ENCODE measurements at places on chromosomes 12 and 14.

- DNase-seq: peak; percentile 79
Measured at GRCh38 chr14:93115821-93116675, at the start of gene ITPK1. Gene ITPK1, minus strand, starts transcription at chr14:93115925. Its CDS starts 762 bp downstream, at chr14:93115163.

- no peak for DNase-seq
Measured at GRCh38 chr12:16307856-16308475, 30.5 kb upstream of the SLC15A5 start.

GRCh38 chr12:46763230-46763629, 62.6 kb downstream of the SLC38A4 start:
- DNase-seq: no peak

GRCh38 chr12:9869307-9870161, at the start of gene CLEC2B:
Gene CLEC2B, minus strand, starts transcription at chr12:9869354.
- peak; percentile 89 for DNase-seq

- peak; percentile 65 for DNase-seq
Measured at GRCh38 chr14:70567791-70568190, 32.7 kb downstream of the MED6 start.

- DNase-seq: no peak
Measured at GRCh38 chr14:101876555-101876938, 87.8 kb upstream of the DYNC1H1 start.

DNA sequence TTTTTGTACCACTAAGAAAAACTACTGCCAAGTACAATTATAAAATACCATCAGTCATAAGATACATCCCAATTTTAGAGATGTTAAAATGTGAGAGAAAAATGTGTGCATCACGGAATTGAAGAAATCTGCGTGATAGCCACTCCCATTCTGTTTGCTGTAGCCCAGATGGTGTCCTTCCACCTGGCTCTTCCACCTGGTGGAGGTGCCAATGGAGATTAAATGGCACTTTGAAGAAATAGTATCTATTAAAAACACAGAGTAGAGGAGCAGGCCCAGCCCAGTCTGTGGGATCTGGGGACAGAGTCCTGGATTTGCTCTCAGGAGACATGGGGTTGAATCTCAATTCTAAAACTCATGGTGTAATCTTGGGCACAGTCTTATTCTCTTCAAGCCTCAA, 35.5 kb downstream of the TSPAN11 start:
- DNase-seq: no peak

GRCh38 chr12:62977418-62977817, 42.5 kb upstream of the PPM1H start:
- DNase-seq: no peak

- DNase-seq: peak; percentile 11
Measured at GRCh38 chr14:25034803-25035681, 14.9 kb downstream of the STXBP6 start.

DNA sequence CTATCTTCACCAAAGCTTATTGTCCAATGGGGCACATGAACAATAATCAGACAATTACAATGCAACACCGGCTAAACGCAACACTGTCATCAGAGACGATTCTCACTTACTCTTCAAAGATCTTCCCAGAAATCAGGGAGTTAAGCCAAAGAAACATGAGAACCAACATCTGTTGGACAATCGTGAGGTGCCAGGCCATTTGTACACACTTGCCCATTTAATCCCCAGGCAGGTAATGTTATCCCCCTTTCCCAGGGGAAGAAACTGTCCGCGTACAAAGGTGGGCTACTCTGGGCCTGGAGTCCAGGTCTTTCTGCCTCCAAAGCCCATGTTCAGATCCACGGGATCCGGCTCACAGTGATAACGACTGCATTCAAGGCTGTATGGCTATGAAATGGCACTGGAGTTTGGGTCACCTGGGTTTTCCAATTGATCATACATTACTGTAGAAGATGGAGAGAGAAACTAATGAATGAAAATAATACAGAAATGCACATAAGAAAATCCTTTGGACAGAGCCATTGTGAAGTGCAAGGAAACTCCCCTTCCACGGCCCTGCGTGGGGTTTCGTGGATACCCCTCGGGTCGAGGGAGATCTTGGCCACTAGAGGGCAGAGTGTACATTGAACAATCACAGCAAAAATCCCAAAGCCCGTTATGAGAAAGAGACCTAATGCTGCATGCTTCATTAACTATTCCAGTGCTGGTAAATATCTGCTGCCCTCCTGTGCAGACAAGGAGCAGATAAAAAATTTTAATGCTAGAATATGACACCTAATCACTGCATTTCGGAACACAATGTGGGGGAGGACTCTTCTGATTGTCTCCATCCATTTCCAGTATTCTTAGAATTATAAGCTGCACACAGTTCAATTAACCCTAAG, 111.4 kb downstream of the EGLN3 start:
- peak; percentile 72 for DNase-seq

DNA sequence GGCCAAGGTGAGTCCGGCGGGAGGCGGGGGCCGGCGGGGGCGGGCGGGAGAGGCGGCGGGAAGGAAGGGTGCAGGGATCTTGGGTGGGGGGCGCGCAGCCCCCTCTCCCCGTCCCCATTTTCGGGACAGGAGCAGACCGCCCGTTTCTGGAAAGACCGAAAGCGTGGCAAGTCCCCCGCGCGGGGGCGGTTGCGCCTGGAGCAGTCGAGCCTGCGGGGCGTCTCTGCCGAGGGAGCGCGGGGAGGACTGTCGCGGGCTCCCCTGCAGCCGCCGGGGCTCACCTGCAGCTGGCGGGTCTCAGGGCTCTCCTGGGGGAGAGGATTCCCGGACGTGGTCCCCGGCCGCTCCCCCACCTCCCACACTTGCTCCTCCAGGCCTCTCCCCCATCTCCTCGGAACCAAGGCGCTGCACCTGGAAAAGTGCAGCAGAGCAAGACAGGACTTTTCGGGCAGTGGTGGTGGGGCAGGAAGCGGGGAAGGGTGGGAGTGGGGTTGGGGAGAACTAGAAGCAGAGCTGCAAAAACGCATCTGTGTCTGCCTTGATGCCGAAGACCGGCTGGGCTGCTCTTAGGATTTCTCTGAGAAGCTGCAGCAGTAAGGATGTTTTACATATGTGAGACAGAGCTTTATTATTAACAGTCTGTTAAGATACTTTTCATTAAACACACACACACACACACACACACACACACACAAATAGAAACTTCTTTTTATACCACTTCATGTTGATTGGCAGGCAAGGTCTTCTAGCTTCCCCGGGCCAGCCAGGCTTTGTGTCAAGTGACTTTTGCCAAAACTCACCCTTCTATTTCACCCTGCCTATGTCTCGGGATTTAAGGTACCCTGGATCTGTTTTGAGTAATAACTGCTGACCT, 677 bp downstream of the C12orf75 start:
- DNase-seq: peak; percentile 79

GRCh38 chr14:66046035-66046434, 440.1 kb upstream of the CCDC196 start:
- no peak for DNase-seq

GRCh38 chr12:31491841-31492598, 98.9 kb downstream of the DENND5B start:
- peak; percentile 69 for DNase-seq

DNA sequence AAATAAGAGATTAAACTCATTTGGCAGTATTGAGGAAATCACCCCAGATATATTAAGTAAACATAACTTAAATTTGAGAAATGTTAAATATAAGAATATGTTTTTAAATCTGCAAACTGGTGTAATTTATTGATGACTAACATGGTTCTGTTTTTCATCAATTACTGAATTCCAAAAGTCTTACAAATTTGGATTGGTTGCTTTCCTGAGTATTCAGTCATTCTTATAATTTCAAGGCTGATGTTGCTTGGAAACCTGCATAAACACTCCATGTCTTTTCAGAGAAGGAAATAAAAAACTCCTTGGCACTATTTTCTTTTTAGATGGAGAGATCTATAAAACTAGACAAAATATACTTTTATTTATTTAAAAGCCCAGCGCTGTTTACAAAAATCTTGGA, 71.7 kb downstream of the NOVA1 start:
- no peak for DNase-seq

DNA sequence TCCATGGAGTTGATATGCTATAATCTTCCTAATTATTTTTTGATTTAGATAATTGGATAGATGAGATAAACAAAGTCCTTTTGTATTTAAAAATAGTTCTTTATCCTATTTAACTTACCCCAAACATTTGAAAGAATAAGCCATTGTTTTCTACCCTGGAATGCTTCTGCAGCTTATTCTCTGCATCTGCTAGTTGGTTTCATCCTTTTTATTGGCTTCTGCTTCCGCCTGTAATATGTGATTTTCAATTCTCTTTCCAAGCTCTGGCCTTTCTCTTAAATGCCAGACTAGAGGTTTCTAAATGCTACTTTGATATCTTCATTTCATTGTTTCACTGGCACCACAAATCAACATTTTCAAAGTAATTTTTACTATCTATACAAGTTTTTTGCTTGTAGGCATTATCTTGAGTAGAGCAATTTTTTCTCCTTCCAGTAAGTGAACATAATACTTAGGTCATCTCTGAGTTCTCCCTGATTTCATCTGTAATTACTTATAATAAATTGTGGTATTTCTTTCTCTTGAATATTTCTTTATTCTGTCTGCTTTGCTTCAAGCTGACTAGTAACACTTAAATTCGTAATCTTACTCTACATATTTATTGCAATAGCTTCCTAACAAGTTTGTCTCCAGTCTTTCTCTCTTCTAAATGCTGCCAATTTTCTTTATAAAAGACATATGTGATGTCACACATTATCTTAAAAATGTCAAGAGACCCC, 958.4 kb downstream of the SLC6A15 start:
- no peak for DNase-seq

DNA sequence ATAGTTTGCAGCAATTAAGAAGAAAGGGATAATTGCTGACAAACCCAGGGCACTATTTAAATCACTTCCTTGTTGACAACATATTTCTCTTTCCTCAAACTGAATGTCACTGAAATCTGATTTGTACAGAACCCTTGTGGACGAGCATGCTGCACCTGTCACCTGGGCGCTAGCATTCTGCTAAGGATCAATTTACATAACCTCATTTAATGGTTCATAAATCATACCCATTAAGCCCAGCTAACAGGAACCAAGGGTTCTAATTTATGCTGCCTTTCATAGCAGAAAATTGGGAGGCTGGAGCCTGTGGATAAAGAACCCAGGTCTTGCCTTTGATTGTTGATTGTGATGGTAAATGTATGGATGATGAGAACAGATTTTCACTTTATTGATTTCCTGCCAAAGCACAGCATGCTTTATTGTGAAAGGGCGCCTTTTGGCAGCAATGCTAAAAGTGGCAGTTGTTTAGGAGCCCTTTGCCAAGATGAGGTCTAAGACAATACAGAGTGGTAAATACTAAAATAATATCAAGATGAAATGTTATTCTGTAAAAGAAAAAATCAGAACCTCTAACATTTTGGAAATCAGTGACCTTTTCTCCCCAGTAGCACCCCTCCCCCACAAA, 95.4 kb downstream of the NKX2-1 start:
- DNase-seq: peak; percentile 32

DNA sequence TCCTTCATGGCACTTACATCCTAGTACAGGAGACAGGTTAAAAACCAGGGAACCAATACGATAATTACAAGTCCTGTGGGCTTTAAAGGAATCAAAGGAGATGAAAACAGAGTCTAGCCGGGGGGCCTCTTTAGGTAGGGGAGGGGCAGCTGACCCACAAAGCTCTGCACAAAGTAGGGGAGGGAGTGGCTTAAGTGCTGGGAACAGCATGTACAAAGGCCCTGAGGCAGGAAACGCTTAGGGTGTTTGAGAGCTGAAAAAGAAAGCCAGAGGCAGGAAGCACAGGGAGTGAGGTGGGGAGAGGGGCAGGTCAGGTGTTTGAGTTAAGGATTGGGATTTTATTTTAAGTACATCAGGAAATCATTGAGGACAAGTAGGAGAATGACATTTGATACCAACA, 37.7 kb downstream of the ZNF664 start:
- DNase-seq: no peak

- DNase-seq: no peak
Measured at GRCh38 chr12:42683933-42684801, 94.6 kb upstream of the PRICKLE1 start.

DNA sequence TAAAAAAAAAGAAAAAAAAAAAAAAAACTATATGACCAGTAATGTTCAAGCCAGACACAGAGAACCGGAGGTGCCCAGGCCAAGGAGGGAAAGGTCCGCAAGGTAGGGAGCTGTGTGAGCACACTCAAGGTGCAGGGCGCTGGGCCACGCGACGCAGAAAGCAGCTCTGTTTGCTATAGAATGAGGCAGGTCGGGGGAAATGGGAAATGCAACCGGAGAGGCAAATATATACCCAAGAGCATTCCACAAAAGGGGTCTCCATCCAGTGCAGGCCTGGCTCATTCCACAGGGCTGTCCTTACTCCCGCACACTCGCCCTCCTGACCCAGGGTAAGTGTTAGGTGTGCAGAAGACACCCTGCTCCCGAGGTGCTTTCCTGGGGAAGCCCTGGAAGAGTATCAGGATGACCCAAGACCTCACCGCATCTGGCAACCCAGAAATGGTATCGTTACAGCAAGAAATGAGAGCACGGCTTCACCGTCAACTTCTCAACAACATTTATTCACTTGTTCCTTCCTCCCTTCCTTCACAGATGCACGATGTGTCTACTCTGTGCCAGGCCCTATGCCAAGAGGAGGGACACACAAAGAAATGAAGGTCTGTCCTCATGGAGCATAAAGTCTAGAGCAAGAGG, 86.4 kb downstream of the BCL11B start:
- no peak for DNase-seq

DNA sequence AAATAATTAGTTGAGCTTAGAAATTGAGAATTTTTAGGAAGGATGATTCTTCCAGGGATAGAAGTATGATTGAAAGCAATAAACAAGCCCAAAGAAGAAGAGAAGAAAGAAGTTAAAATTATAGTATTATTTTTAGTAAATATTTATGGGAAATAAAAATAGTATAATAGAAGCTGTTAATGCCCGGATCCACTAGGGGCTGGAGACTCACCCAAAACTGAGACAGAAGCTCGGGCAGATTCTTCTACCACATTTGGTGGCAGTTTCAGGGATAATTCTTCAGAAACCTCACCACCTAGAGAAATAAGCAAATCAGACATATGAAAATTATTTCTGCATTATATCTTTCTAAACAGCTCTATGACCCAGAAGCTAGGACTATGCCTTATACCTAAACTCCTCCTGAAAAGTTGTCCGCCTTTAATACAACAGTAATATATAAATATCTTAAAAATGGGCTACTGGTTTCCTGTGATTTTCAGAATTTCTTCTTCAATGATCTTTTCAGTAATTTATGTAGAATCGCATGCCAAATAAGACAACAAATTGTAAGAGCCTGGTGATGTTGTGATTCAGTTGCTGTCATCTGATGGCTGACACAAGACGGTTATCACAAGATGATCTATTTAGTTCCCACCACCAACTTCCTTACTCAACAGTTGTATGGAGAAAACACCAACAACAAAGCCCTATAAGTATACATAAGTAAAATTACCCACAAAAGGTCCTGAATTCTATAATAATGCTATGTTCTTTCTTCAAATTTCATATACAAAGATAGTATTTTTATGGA, 35.6 kb downstream of the A2M start:
- no peak for DNase-seq
